ENCODE measurements at places on chromosomes 7 and 10. TPM values are rescaled to one million over a fixed set of nuclear protein-coding genes. Genes with fewer than 3 reads are reported as not detected.

DNA sequence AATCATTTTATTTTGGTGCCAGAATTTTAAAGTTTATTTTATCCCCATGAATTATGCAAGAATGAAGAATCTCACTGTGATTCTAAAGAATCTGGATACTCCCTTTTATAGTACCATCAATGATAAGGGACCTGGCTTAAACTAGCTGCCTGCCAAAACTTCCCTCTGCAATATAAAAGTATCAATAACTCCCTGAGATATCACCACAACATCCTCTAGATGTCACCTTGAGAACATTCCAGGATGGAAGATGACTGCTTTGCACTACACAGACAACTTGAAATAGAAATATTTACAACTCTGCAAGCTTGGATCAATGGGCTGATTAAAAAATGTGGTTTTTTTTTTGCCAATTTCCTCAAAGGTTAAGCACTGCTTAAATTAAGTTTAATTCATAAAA lies 142.1 kb downstream of the SLC25A13 start:
- DNase-seq, result no peak

- DNase-seq, result no peak
Observed at GRCh38 chr10:77710081-77710551, 72.5 kb upstream of the KCNMA1 start.

DNA sequence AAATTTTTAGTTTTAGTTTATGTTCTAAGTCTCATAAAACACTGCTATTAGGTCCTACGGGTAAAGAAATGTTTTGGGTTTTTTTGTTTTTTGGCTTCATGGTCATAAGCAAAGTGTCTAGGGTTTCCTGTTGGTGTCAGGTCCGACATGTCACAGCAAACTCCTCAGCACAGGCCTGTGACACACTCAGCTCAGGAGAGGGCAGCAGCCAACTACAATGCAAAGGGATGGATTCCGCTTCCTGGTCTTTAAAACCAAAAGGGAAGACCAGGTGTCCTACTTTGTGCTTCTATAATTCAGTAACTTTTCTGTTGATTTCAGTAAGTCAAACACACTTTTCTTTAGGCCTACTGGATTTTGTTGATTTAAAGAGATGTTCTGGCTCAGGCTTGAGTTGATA lies 83.8 kb upstream of the MACROH2A2 start:
- DNase-seq, result no peak

DNA sequence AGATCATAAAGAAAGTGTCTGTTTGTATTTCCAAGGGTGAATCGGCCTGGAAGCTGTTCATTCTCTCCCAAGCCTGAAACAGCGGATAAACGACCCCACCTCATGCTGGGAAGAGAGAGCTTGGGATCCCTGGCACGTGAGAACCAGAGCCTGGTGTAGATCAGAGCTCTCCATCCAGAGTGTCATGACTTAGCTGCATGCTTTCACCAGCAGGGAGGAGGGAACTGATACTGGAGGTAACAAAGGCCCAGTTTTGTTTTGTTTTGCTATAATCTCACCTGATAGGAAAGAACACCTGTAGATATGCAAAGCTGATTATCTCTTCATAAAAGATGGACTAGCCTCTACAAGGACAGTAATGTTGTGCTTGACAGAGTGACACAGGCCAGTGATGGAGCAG lies 236.6 kb downstream of the POM121L12 start:
- no peak for DNase-seq

GRCh38 chr7:128827248-128827958 lies 2.8 kb upstream of the FLNC start:
- no peak for DNase-seq

- DNase-seq, result no peak
Observed at GRCh38 chr10:125840955-125841354, 17.6 kb downstream of the BCCIP start.

GRCh38 chr10:110052916-110053315 lies 45.1 kb downstream of the ADD3 start:
- no peak for DNase-seq

DNA sequence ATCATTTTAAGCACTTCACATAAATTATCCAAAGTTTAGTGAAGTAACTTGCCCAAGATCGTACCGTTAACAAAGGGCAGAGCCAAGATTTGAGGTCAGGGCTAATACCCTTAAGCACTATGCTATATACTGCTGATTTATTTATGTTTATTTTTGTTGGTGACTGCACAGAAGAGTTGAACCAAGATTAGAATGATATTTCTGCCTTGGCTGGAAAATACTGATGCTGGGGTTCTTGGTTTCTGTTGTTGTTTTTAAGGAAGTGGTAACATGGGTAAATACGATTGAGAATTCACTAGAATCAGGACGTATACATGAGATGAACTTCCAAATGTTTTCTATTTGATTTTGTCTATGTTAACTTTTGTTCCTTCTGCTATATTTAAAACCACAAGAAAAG lies 9.3 kb downstream of the ADD3 start:
- no peak for DNase-seq

GRCh38 chr10:24995072-24995471 lies 20.9 kb downstream of the ENKUR start:
- DNase-seq, result no peak

DNA sequence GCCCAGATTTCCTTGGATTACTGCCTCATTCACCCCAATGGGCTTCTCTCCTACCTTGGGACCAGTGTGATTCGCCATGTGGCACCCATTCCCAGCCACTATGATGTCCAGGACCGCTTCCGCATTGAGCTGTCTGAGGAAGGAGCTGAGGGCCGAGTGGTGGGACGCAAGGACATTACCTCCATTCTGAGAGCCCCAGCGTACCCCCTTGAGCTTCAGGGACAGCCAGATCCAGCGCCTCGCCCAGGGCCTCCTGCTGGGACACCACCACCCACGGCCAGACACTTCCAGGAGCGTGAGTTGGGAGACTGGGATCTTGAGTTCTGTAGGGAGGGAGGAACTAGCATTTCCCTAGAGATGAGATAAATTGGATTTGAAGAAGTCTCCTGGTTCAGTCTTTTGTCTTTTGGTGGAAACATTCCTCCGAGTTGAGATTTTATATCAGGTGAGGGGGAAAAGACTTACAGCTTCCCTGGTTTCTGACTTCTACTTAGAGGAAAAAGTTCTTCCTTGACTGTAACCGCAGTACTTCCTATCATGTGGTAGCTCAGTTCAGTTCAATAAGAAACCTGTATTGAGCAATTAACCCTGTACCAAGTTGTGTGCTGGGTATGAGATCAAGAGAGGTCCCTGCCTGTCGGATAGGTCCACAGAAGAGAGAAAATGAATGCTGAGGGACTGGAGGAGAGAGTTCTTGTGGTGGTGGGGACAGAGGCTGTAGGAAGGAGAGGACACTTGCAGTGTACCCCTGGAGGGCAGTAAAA lies 1.3 kb downstream of the MOSPD3 start:
- no peak for DNase-seq

- DNase-seq, result no peak
Observed at GRCh38 chr10:26855186-26855585, 5.6 kb downstream of the ABI1 start.

DNA sequence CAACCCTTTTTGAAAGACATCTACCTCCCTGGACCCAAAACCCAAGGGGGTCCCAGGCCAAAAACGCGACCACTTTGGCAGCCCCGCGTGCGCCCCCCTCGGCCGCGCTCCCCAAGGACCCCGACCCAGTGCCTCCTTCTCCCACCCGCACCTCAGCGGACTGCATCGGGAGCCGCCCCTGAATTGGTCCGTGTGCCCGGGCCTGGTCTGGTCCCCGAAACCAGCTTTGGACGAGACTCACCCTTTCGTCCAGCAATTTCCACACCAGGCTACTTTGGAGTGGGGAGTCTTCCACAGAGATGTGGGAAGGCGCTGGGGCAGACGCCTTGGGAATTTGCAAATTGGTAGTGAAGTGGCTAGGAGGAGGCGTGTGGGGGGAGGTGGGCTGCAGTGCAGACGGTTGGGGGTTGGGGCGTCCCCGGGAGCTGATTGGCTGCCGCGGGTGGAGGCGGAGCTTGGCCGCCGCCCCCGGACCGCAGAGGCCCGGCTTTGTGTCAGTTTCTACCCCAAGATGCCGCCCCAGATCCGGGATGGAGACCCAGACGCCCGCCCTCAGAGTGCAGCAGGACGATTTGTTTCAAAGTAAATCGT lies 16.9 kb downstream of the TCAF1 start:
- peak; percentile 45 for DNase-seq

Gene C10orf67
- not detected for total RNA-seq

Gene GIMAP7
- total RNA-seq, result 2.6 TPM

Gene HOXA10
- total RNA-seq, result not detected

Gene ZPBP
- total RNA-seq, result not detected

Gene IDI2
- total RNA-seq, result not detected

Gene PRSS37
- total RNA-seq, result not detected

Gene NRG3
- total RNA-seq, result 0.80 TPM

Gene ANLN
- 7.8 TPM for total RNA-seq

Gene HOXA5
- total RNA-seq, result 0.77 TPM

Measured in right lobe of liver (tissue), 6 donors.